Aorta (tissue), 5 donors: ENCODE measurements at places on chromosomes 16 and 17. TPM values are rescaled to one million over a fixed set of nuclear protein-coding genes. Genes with fewer than 3 reads are reported as not detected.

The KRTAP1-1 gene
- not detected for total RNA-seq

- no peak for DNase-seq
These were observed 52.6 kb downstream of the PIGL start for GRCh38 chr17:16269658-16270057.

- no peak for DNase-seq
These were observed 359.1 kb downstream of the WWOX start for GRCh38 chr16:78458588-78458987.

DNA sequence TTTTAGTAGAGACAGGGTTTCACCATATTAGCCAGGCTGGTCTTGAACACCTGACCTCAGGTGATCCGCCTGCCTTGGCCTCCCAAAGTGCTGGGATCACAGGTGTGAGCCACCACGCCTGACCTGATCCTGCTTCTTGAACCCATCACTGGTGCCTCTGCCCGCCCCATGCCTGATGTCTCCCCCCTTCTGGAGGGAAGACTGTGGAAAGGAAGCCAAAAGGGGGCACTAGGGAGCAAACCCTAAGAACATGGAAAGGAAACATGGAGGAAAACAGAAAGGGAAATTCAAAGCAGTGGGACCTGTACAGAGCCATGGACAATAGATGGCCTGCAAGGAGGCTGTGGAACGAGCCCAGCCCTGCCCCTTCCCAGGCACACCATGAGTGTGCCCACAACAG is 31.1 kb upstream of the FASN start:
- no peak for DNase-seq

The ELMO3 gene
- 0.97 TPM for total RNA-seq

The CEP295NL gene
- 10.1 TPM for total RNA-seq

DNA sequence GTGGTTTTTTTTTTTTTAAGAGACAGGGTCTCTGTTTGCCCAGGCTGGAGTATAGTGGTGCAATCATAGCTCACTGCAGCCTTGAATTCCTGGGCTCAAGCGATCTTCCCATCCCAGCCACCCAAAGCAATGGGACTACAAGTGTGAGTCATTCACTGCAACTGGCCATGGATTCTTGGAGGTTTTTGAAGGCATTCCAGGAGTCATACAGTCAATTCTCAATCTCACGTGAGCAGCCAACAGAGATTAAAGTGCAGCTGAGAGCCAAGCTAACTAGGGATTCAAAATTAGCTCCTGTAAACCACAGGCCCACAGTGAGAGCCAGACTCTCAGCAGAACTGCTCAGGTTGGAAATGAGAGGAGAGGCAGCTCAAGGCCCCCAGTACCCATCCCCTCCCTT is 30.2 kb downstream of the XPO6 start:
- DNase-seq = no peak

The TMIGD1 gene
- total RNA-seq = not detected

GRCh38 chr16:14211856-14212543 is 140.9 kb downstream of the MRTFB start:
- no peak for DNase-seq

DNA sequence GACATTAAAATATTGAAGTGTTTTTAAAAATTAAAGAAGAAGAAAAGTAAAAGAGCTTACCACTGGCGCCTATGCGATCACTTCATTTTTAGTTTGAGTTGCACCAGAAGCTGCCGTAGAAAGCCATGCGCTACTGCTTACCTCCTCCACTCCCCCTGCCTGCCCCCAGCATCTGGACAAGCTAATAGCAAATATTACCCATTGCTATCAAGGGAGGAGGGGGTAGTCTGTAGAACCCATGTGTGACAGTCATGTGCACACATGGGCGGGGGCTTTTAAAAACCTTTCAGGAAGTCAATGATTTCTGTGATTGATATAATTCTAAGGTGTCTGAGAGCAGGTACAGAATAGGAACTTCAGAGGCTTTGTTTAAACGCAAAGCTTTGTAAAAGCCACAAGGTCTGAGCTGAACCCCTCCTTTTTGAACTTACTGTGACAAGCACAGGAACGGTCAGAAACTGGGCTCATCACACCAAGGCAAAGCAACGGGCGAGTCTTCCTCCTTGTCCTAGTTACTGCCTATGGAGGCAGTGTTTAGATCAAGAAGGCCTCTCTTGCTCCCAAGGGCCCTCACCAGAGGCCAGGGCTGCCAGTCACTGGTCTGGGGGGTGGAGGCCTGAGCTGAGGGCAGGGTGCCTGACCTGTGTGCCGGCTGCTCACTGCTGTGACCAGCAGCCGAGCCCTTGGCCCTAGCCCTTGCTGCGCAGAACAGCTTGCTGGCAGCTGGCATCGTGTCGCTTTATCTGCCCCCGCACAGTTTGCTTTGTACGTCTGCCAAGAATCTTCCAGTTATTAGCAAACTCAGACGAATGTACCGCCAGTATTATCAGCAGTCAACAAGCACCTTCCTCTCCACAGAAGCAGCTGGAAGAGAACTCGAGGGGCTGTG is 15.0 kb downstream of the GINS2 start:
- DNase-seq = peak; percentile 70
